Mesothelial cell of epicardium (in vitro differentiated cells): ENCODE measurements at places on chromosomes 6 and 20. TPM values are rescaled to one million over a fixed set of nuclear protein-coding genes. Genes with fewer than 3 reads are reported as not detected.
A peak's percentile ranks its signal among the peaks of the same experiment; 100 is the strongest.

- no peak overlapping the region for H3K27ac ChIP-seq
- DNase-seq, result no peak
- no peak overlapping the region for H3K4me3 ChIP-seq
- no peaks in the 10 kb centered on the region for H3K27me3 ChIP-seq
- no peaks in the 10 kb centered on the region for H3K36me3 ChIP-seq
These were observed 504.2 kb upstream of the ID4 start for GRCh38 chr6:19332806-19333460.

- H3K4me3 ChIP-seq, result peak overlapping the region; percentile 3
- no peak for DNase-seq
- peaks cover 35% of the 10 kb centered on the region for H3K4me1 ChIP-seq
- peaks cover 100% of the 10 kb centered on the region for H3K27me3 ChIP-seq
- no peak overlapping the region for H3K27ac ChIP-seq
These were observed 7.7 kb downstream of the NRN1 start for GRCh38 chr6:5998711-5999687.

GRCh38 chr6:166955865-166956443 lies 396 bp downstream of the RNASET2 start:
- H3K4me1 ChIP-seq, result peaks cover 36% of the 10 kb centered on the region
- no peak overlapping the region for H3K27ac ChIP-seq
- peak overlapping the region; percentile 85 for H3K4me3 ChIP-seq
- peaks cover 4% of the 10 kb centered on the region for H3K36me3 ChIP-seq
- H3K27me3 ChIP-seq, result peaks cover 2% of the 10 kb centered on the region
- no peak for DNase-seq

GRCh38 chr6:137248702-137249101 lies 29.5 kb upstream of the IFNGR1 start:
- peaks cover 4% of the 10 kb centered on the region for H3K27me3 ChIP-seq
- H3K27ac ChIP-seq, result no peak overlapping the region
- H3K36me3 ChIP-seq, result no peaks in the 10 kb centered on the region
- no peak overlapping the region for H3K4me3 ChIP-seq
- DNase-seq, result no peak

- peaks cover 15% of the 10 kb centered on the region for H3K4me1 ChIP-seq
- no peaks in the 10 kb centered on the region for H3K27me3 ChIP-seq
- H3K36me3 ChIP-seq, result peaks cover 36% of the 10 kb centered on the region
- H3K27ac ChIP-seq, result no peak overlapping the region
These were observed 11.0 kb downstream of the ECI2 start for GRCh38 chr6:4124351-4124750.

DNA sequence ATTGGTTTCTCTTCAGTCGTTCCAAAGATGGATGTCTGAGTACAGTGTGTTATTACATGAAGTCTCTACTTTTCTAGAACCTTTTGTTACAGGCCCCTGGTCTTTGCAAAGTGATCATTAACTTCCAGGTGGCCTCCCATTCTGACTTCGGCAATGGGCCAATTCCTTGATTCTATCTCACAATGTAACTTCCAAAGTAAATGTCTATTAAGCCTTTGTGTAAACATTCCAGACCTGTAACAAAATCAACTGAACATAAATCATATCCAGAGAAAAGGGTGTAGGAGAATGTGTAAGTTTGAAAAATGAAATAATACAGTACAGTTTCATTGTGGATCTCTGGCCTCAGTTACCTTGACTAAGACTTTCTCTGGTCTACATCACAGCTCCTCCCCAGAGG lies 187.8 kb upstream of the JAG1 start:
- peak; percentile 42 for DNase-seq
- H3K27me3 ChIP-seq, result peaks cover 57% of the 10 kb centered on the region
- H3K4me1 ChIP-seq, result peaks cover 39% of the 10 kb centered on the region

DNA sequence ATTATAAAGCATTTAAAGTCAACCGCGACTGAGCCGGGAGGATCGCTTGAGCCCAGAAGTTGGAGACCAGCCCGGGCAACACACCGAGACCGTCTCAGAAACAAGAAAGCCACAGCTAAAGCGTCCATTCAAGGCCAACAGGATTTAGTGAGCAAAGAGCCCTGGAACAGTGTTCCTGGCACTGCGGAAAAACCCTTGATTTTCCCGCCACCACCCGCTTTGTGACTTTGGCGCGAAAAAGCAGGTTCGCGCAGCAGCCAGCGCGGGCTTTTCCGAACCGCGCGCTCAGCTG lies 669 bp downstream of the PCNA start:
- H3K27ac ChIP-seq, result peak overlapping the region; percentile 86
- peaks cover 17% of the 10 kb centered on the region for H3K36me3 ChIP-seq
- DNase-seq, result no peak
- H3K4me3 ChIP-seq, result peak overlapping the region; percentile 86

DNA sequence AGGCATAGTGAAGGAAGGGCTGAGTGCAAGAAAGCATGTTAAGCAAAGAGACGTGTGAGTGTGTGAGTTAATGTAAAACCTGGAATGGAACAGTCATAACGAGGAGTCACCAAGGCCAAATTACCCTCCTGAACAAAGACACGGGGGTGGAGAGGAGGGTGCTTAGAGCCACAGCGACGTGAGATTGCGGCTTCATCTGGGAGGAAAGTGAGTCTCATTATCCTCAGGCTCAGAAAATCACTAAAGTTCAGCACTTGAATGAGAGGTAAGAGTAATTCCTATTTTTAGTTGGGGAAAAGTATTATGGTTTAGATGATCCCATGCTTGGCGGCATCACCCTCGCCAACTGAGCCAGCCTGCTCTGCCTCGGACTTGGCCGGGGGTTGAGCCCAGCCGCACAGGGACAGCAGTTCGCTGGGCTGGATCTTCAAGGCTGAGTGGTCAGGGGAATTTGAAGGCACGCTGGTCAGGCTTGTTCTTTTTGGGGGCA lies 136.6 kb downstream of the DTNBP1 start:
- H3K27ac ChIP-seq, result no peak overlapping the region
- no peak for DNase-seq
- H3K36me3 ChIP-seq, result peaks cover 83% of the 10 kb centered on the region
- H3K4me3 ChIP-seq, result no peak overlapping the region
- H3K27me3 ChIP-seq, result no peaks in the 10 kb centered on the region

GRCh38 chr6:36222924-36223323 lies 26.4 kb downstream of the BRPF3 start:
- DNase-seq, result no peak
- H3K27ac ChIP-seq, result no peak overlapping the region
- H3K4me3 ChIP-seq, result no peak overlapping the region
- peaks cover 23% of the 10 kb centered on the region for H3K4me1 ChIP-seq
- H3K36me3 ChIP-seq, result peaks cover 29% of the 10 kb centered on the region
- no peaks in the 10 kb centered on the region for H3K27me3 ChIP-seq

DNA sequence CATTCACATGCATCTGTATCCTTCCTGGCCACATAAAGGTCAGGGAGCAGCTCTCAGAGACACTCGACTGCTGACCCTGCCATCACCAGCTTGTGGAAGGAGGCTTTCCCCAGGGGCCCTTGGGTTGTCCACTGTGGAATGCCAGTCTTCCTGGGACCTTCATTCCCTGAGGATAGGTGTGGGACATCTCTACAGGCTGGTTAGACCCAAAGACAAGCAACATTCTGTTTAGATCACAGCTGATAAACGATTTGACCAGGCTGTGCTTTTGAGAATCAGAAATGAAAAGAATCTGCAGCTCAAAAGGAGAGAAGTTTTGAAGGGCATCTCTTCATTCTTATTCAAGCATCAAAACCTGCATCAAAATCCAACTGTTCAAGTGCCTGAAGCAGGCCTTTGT lies 18.2 kb upstream of the SH3BGRL2 start:
- no peaks in the 10 kb centered on the region for H3K27me3 ChIP-seq
- no peaks in the 10 kb centered on the region for H3K36me3 ChIP-seq
- no peak for DNase-seq
- H3K27ac ChIP-seq, result no peak overlapping the region
- no peak overlapping the region for H3K4me3 ChIP-seq
- H3K4me1 ChIP-seq, result peaks cover 49% of the 10 kb centered on the region

DNA sequence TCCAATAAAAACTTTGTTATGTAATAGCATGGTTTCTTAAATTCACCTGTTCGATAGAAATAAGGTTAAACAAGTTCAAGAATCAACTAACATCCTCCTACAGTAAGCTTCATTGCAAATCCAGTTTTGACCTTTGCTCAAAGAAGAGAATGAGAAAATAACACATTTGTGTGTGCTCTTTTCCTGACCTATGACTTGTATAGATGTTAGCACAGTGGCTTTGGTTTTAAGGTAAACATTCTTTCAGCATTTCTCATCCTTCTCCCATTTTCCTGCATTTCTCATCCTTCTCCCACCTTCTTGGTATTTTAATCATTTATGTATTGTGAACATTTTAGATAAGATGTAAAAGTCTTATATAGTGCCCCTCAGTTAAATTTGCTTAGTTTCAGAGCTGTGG lies 73.9 kb downstream of the PLCB1 start:
- peaks cover 50% of the 10 kb centered on the region for H3K4me1 ChIP-seq
- DNase-seq, result no peak
- H3K27ac ChIP-seq, result no peak overlapping the region
- peaks cover 5% of the 10 kb centered on the region for H3K36me3 ChIP-seq
- no peak overlapping the region for H3K4me3 ChIP-seq

DNA sequence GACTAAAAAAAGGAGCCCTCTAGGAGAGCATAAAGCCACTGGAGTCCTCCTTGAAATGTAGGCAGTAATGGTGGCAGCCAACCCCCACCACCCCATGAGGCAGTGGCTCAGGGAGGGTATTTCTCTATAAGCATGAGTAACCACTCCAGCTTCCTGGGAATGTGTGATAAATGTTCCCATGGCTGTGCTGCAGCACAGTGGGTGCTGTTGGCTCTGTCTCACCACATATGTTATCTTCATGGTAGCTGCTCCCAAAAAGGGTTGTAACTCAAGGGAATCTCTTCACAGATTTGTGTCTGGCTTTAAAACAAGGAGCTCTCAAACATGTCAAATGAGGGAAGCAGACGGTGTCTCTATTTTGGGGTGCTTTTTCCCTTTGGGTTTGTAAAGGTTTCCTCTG lies 7.5 kb upstream of the PHACTR1 start:
- H3K4me1 ChIP-seq, result peaks cover 4% of the 10 kb centered on the region
- no peaks in the 10 kb centered on the region for H3K36me3 ChIP-seq
- no peak for DNase-seq

Gene KCNQ5
- 4.8 to 5.4 TPM (median 5.2 TPM) in 3 replicates for total RNA-seq

Gene CYP39A1
- 6.1 to 6.9 TPM (median 6.3 TPM) in 3 replicates for total RNA-seq

Gene SYCP2
- 1.8 to 2.8 TPM (median 2.3 TPM) in 3 replicates for total RNA-seq

Gene PBOV1
- total RNA-seq, result not detected in 3 replicates

Gene CALHM6
- 2.2 to 2.4 TPM (median 2.4 TPM) in 3 replicates for total RNA-seq

Gene RPS18
- 2,626 to 2,771 TPM (median 2,750 TPM) in 3 replicates for total RNA-seq

Gene TP53TG5
- 0.47 to 0.69 TPM in 2 of 3 replicates, not detected in the other for total RNA-seq

Gene MLN
- not detected in 3 replicates for total RNA-seq

Gene NUP43
- 38.8 to 41.0 TPM (median 40.2 TPM) in 3 replicates for total RNA-seq

Gene VGLL2
- not detected in 3 replicates for total RNA-seq

Gene RIPOR3
- 18.8 to 20.0 TPM (median 19.2 TPM) in 3 replicates for total RNA-seq
